ENCODE measurements at places on chromosomes 2 and 18.

DNA sequence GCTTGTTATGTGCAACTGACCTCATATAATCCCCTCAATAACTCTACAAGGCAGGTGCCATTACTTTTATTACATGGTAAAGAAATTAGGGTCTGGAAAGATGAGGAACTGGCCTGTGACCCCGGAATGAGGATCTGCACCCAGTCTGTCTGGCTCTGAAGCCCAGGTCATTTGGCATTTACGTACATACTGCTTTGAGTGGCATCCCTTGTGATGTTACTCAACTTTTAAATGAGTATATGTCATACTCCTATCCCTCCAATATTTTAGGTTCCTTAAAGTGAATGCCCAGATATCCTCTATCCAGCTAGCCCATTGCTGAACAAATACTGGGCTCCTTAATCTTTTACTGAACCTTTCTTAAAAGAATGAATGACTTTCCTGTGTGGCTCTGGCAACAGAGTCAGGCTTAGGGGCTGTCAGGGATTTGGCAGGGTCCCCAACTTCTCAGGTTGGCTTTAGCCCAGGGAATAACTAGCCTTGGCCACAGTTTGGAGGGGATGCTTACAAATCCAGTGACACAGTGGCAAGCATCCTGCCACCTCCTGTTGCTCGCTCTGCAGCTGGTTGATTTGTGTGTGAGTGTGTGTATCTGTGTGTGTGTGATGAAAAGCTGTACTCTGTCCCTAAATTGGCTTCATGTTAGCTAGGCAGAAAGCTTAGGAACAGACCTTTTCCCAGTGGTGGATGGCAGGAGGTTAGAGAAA is 3.4 kb upstream of the CXCR4 start:
- no peak for DNase-seq

GRCh38 chr18:61334951-61335683 is 1.9 kb downstream of the CDH20 start:
- peak; percentile 27 for DNase-seq

- no peak for DNase-seq
Measured at GRCh38 chr18:57125627-57126026, 21.3 kb upstream of the BOD1L2 start.

DNA sequence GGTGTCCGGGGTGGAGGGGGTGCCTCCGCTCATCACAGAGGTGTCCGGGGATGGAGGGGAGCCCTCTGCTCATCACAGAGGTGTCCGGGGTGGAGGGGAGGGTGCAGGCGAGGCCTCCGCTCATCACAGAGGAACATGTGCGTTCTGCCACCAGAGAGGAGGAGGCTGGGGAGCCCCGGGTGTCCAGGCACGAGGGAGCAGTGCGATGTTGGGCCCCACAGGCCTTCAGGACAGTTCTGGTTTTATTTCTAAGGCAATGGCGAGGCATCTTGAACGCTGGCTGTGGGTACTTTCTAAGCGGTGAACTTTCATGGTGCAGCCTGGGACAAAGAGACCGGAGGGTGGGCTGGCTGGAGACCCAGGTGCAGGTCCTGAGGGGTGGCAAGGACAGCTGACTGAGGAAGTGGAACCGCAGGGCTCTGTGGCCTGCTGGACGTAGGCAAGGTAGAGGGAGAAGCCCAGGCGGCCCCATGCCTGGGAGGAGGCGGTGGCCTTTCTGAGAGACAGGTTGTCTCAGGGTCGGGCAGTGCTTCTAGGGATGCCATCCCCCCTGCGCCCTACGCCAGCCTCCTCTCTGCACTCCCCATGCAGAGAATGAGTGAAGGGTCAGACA is 196.6 kb upstream of the SALL3 start:
- DNase-seq, result no peak

GRCh38 chr2:118059919-118060478 is 28.3 kb upstream of the INSIG2 start:
- DNase-seq, result no peak

DNA sequence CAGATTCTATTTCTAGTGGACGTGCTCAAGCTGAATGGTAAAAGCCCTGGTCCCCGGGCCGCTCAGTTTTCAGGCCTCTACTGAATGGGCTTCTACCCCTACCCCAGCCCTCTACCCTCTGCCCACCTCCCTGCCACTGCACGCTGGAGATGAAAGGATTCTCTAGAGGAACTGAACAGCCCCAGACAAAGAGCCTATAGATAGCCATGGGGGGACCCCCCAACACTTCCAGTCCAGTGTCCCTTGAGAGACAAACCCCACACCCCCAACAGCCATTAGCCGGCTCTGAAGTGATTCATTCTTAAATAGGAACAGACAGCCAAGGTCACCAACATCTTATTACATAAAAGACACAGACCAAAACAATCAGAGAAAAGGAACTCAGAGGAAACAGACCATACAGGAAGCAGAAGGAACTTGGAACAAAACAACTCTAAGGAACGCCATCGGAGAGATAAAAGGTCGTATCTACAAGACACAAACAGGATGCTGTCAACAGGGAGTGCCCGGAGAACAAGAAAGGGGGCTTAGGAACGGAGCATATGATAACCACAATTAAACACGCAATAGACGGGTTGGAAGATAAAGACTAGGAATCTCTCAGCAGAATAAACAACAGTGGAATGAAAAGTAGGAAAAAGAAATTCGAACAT is 23.5 kb downstream of the TMEM37 start:
- DNase-seq, result no peak

DNA sequence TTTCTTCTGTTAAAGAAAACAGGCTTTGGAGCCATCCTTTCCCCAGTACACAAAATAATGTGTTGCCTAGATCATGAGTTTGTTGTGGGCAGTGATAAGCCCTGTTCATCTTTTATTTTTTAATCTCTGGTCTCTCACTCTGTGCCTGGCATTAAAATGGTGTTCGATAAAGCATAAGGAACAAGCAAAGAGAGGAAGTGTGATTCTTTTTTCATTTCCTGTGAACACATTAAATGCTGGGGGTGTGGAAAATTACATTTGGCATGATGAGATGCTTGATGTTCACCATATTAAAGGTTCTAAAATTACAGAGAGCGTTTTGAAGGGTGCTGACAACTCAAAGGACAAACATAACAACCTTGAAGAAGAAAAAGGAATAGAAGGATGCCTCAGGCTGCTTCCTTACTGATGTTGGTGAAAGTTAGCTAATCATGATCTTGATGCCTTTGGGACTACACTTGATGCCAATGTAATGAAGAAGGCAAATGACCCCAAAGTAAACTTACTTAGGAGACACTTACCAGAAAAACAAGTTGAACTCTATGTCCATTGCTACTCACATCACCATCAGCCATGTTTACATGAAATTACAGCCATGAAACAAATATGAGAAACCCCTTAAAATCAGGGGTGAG is 33.0 kb downstream of the TMEFF2 start:
- DNase-seq, result no peak

- DNase-seq, result no peak
Measured at GRCh38 chr2:17736989-17737388, 16.6 kb downstream of the SMC6 start.

DNA sequence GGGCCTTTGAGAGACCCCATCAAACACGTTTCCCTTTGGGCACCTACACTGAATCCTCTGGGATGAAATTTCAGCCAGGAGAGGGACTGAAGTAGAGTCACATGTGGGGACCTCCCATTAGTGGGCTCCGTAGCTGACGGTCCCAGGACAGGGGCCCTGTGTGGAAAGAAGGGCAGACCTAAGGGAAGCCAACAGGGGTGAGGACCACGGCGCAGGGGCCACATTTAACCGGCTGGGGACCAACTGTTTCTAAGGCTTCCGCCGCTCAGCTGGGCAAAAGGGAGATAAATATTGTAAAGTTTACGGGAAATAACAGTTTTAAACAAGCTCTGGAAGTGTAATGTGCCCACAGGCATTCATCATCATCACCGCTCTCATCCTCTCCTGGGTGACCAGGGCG is 42.7 kb downstream of the RRM2 start:
- no peak for DNase-seq

GRCh38 chr2:173390036-173390435 is 35.4 kb downstream of the CDCA7 start:
- DNase-seq, result no peak

GRCh38 chr18:59065684-59066083 is 74.0 kb upstream of the SEC11C start:
- no peak for DNase-seq

DNA sequence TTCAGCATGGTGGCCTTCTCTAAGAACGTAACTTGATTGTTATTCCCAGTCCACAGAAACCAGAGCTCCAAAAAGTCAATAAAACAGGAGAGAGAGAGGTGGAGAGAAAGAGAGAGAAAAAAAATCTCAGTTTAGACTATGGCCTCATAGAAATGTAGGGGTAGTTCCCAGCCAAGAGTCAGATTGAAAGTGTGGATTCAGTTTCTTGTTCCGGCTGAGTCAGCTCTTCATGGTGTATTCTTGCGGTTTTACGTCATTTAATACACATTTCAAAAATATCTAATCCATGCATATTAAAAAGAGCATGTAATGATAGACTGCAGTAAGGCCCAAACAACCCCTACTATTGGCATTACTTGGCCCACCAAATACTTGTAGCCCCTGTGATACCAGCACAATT is 303.9 kb downstream of the ETAA1 start:
- DNase-seq, result no peak

DNA sequence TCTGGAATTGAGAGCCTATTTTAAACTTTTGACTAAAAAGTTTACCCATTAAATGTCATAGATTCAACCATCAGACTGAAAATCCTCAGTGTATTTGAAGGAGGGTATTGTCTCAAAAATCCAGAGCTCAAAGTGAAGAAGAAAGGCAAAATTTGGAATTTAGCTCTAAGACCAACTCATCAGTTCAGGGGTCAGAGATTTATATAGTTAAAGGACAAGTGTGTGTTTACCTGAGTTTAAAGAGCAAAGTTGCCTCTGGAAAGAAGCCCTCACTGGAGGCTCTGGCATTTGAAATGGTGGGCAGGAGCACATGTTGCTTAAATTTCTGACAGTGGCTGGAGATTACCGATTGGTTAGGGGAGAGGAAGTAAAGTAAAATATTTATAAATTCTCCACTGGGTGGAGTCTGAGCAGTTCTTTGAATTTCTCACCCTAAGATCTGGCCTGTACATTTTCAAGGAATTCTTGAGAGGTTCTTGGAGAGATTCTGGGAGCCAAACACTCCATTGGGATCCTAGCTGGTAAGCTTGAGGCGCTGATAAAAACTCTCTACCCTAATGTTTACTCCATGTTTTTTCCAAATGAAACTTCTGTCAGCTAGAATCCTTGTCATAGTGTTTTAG is at the start of gene KYNU:
Gene KYNU, plus strand, starts transcription at position 449 of the 623 bp plus-strand sequence. CDS start 7,704 bp downstream, outside the sequence.
- no peak for DNase-seq

GRCh38 chr18:32358075-32358474 is 112.6 kb downstream of the GAREM1 start:
- DNase-seq, result no peak

- no peak for DNase-seq
Measured at GRCh38 chr18:50190236-50190635, 4.7 kb downstream of the MYO5B start.

DNA sequence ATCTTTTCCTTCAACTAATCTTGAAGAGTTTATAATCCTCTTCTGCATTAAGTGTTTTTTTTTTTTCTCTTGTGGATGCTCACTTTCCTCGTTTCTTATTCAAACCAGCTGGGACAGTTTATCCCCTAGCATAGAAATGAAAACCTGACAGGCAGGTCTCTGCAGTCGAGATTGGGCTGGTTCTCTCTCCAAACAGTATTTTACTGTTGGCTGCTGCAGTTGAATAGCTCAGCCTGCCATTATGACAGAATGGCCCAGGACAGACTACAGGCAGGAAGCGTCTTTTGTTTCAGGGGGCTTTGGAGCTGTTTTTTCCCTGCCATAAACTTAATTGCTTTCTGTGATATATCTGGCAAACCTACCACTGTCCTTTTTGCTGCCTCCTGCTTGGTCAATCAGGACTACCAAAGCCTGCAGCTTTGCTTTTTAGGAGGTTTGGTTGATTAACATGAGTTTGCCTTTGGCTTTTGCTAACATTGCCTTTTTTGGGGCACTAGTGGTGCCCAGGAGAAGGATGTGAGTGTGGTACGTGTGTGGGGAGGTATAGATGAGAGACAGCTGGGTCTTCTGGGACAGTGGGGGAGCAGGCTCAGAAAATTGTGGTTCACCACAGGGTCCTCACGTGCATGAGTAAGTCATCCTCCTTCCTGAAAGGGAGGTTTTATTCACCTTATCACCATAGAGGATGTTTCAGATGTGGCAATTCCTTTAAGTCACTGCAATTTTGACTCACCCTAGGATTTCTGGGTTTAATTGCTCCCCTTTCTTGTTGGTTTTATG is 128.7 kb downstream of the LYPD6B start:
- DNase-seq, result no peak

- no peak for DNase-seq
Measured at GRCh38 chr2:2708575-2709430, 377.7 kb upstream of the MYT1L start.

DNA sequence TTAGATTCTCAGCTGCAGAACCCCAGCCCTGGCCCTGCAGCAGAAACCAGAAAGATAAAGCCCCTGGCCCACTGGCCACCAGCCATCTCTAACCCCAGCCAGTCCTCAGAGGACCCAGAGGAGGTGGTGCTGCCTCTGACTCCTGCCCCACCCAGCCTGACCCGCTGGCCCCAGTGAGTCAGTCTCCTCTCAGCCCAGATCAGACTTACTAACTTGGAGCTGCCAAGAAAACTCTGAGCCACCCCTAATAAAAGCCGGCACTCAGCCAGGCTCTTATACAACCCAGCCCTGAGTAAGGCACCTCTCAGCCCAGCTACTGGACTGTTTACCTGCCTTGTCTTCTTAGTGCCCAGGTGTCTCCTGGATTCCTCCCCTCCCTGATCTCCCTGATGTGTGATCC is 2.0 kb downstream of the SLC14A2 start:
- no peak for DNase-seq

GRCh38 chr2:24544456-24545115 is 53.5 kb downstream of the NCOA1 start:
- no peak for DNase-seq

DNA sequence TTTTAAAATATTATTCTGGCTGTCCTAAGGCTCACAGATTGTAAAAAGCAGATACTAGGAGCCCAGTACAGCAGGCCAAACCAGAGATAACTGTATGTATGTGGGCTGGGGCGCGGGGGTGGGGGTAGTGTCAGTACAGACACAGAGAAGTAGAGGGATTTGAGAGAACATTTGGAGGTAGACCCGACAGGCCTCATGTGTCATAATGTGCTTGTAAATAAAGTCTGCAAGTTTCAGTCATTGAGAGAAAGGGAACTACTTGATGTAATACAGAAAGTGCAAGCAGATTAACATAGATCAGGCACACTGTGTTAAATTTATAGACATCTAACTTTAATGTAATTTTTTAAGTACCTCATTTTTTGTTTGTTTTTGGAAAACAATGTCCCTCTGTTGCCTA is 7.4 kb upstream of the POLI start:
- no peak for DNase-seq

DNA sequence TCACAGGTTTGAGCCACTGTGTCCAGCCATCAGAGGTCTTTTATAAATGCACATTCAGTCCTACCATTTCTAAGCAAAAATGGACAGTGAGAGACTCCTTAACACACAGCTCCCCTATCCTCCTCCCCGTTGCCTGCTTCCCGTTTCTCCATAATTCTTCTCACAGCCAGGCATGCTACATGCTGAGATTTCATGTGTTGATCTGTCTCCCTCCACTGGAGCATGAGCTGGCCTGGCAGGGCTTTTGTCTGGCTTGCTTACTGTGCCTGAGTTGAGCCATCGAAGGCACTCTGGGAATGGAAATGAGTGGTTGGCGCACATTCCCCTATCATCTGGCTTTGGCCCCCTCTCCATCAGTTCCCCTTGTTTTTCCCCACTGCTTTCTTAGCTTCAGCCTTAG is 413.5 kb downstream of the PTPRM start:
- DNase-seq, result no peak

- no peak for DNase-seq
Measured at GRCh38 chr2:16686641-16687040, 21.0 kb upstream of the CYRIA start.
